Stimulated activated CD4-positive, alpha-beta T cell treated with anti-CD3 and anti-CD28 coated beads, Interleukin-4, amount 100 ng/mL, for 48 hours (primary cell): ENCODE measurements at places on chromosomes 16 and 17.

GRCh38 chr17:40909351-40909750 lies 24.3 kb upstream of the KRT20 start:
- peak; percentile 54 for DNase-seq

- DNase-seq = peak; percentile 94
Observed at GRCh38 chr16:89171216-89172170, at the start of gene CDH15. TSS of gene CDH15 (plus strand) at chr16:89171748. CDS start at chr16:89171832, 84 bp downstream.

DNA sequence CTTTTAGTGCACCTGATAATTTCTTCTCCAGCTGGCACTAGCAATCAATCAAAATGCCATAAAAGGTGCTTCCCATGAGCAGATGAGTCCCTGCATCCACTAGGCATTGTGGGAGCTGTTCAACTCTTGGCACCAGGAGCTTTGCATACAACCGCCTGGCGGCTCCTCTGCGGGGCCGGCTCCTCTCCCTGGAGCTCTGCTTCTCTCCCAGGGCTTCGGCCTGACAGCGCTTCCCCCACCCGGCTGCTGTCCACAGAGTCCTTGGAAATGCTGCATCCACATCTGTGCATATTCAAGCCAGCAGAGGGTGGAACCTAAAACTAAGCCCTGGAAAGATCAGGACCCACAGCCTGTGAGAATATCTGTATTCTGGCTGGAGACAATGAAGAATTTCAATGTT lies 62.9 kb downstream of the LMF1 start:
- DNase-seq = no peak

- DNase-seq = peak; percentile 66
Observed at GRCh38 chr17:76726776-76727718, at the start of gene METTL23. TSS of gene METTL23 (plus strand) at chr17:76726839. CDS start at chr17:76729711, 2,872 bp downstream.

- no peak for DNase-seq
Observed at GRCh38 chr16:86227801-86228200, 282.5 kb upstream of the FOXF1 start.

- DNase-seq = peak; percentile 15
Observed at GRCh38 chr17:45740553-45741330, 43.4 kb upstream of the CRHR1 start.

GRCh38 chr16:79535130-79535529 lies 65.4 kb downstream of the MAF start:
- DNase-seq = no peak

GRCh38 chr16:2919511-2920255 lies 8.0 kb downstream of the FLYWCH1 start:
- peak; percentile 36 for DNase-seq

DNA sequence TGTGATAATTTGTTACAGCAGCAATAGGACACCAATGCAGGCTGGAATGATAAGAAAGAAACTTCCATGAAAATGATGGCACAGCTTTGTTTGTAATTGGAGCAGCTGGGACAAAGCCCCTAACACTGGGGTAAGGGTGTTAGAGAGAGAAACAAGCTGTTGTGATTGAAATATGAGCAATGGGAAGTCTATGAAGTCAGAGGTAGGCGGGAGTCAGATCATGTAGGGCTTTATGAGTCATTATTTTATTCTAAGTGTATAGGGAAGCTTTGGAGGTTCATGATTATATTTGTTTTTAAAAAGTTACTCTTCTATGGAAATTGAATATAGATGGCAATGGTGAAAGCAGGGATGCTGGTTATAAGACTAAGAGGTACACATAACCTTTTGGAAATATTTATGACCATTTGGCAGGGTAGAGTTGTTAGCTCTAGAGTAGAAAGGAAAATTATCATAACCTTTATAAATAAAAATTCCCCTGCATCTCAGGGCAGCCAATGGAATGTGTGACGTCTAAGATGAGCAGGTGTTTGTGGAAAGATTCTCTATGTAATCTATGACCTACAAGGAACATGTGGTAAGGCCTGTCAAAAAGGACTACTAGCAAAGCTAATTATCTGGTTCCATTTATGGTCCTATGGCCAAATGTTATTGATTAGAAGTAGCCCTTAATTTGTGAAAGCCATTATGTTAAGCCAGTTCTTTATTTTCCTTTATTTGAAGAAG lies 85.6 kb downstream of the KCNJ2 start:
- no peak for DNase-seq

DNA sequence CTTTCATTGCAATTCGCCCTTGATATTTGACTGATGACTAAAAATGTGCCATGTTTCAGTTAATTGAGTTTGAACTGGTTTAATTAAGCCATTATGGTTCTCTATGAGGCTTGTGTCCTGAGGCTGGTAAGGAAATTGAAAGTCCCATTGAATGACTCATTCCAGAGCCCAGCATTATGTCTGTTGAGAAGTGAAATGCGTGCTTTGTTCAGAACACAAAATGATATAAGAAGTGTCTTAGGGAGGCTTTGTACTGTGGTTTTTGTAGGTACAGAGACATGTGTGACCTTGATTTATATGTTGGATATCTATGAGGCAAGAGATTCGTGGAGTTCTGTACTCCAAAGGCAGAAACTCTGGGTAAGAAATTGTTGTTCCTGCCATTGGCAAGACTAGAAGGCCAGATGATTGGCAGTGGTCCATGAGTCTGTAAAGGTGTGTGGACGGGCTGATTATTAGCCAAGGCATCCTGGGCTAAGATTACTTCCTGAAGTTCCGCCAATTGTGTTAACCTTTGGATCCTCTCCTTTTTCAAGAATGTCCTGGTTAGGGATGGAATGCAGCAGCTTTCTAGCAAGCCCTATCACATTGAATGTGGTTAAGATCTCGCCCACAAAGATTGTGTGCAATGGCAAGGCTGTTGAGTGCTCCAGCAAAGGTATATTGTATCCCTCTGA lies 103.7 kb downstream of the NPIPB5 start:
- no peak for DNase-seq

- no peak for DNase-seq
Observed at GRCh38 chr17:57357392-57357784, 101.1 kb downstream of the MSI2 start.

GRCh38 chr17:72572604-72573491 lies 452.0 kb downstream of the SOX9 start:
- DNase-seq = no peak

DNA sequence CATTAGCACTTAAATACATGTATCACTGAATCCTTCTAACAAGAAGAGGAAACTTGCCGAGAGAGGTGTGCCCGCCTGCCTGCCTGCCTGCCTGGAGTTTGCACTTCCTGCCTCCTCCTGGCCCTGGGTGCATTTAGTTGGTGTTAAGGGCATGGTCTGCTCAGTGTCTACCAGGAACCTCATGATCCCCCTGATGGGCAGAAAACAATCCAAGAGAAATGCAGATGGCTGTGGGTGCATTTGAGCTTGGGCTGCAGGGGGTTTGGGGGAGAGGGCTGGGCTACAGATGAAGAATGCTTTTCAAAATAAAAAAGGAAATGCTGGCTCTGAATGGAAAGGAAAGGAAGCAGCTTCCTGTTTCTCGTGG lies 10.1 kb downstream of the KSR1 start:
- no peak for DNase-seq

- DNase-seq = peak; percentile 97
Observed at GRCh38 chr16:29805232-29806098, 864 bp upstream of the MAZ start.

- DNase-seq = no peak
Observed at GRCh38 chr16:58732545-58733247, 1.4 kb downstream of the GOT2 start.

- no peak for DNase-seq
Observed at GRCh38 chr16:83682116-83682867, 125.5 kb upstream of the HSBP1 start.

GRCh38 chr17:65772989-65773388 lies 211.5 kb upstream of the AXIN2 start:
- DNase-seq = no peak

DNA sequence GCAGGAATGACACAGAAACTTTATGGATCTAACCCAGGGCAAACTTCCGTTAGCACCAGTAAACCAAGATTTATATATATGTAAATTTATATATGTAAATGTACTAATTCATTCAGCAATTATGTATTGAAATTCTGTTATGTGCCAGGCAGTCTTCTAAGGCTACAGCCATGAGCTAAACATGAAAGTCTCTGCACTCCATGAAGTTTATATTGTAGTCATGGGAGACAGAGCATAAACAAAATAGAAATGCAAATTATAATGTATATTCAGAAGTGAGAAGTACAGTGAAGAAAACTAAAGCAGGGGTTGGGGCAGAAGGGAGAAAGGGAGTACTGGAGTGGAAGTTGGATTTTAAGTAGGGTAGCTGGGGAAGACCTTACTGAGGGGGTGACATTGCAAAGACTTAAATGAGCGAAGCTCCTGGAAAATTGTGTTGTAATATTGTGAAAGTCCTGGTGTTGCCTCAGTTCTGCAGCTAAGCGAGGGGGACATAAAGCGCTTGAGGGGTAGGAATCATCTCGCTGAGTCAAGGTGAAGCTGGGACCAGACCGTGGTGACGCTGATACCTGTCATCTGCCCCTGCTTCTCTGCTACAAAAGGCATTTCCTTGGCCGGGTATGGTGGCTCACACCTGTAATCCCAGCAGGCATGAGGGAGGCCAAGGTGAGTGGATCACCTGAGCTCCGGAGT lies 64.8 kb downstream of the YPEL2 start:
- DNase-seq = no peak

GRCh38 chr17:66143657-66144282 lies 48.2 kb downstream of the CEP112 start:
- DNase-seq = no peak

GRCh38 chr17:76138234-76138895 lies 2.7 kb downstream of the FOXJ1 start:
- no peak for DNase-seq

DNA sequence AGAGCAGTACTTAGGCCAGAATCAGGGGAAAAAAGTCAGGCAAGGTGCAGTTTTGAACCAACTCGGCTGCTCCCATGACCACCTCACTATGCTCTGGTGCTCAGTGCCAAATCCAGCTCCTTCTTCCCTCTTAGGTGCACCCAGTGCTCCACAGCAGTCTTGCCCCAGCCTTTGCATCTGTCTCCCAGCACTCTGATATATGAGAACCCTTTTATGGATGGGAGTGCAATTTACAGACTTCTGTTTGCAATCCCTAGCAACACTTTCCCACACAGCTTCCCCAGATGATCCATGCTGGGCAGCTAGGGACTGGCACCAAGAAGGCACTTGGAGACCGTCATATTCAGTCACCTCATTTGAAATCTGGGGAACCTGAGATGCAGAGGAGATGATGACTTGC lies 267.9 kb upstream of the CCL2 start:
- no peak for DNase-seq

GRCh38 chr17:48490451-48490892 lies 40.3 kb downstream of the HOXB1 start:
- DNase-seq = no peak

GRCh38 chr17:7714721-7715594 lies 2.6 kb upstream of the DNAH2 start:
- DNase-seq = no peak

DNA sequence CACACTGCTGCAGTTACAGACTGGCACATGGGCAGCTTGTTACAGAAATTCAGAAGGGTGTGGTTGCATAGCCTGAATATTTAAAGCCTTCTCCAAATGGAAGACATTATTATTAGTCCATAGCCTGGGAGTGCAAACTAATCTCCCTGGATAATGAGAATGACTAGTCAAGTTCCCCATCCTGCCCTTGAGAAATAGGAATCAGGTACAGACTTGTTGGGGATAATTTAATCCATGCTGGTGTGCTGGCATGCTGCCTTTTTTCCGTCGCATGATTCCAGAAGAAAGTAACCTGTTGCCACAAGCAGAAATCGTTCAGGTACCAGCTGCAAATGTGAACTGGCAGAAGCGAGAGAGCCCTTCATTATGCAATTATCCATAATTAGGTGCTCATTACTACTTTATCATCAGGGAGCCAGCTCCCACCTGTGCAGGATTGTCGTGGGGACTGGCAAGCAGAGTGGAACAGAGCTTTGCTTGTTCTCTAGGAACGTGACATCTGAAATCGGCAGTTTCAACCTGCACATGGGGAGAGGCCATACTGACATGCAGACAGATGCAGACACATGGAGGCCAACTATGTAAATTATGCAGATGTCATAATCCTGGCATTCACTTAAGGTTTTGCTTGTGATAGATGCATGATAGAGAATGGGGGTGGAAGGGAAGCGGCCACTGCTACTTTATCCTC lies 419.4 kb downstream of the PMP22 start:
- no peak for DNase-seq

DNA sequence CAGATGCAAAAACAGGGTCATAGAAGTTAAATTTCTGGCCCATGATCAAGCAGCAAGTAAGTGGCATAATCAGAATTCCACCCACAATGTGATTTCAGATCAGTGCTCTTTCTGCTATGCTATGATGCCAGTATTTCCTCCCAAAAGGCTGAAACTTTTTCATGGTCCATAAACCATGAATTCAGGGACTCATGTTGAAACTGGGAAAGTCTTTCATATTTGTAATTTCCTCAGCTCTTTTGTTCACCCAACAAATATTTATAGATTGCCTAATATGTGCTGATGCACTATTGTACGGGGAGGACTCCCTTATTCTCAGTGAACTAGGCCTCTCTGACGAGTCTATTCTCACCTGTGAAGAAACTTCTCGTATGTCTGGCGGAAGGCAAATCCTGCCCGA lies 156.3 kb downstream of the MYO1D start:
- DNase-seq = no peak
